ENCODE measurements at places on chromosomes 11 and 22.

DNA sequence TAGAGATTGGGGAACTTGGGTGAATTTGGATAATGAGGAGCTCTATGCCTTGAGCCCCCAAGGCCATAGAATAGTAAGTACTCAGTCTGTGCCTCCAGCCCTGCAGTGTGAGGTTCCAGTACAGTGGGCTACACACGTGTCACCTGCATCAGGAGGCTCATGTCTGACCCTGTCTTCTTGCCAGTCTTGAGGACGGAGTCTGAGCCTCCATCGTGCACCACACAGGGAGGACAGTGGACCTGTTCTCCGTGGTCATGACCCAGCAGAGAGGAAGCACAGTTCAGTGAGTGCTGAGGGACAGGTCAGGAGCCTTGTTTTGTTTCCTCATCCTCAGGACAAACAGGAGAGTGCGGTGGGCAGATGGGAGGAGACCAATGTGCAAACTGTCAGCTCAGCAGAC lies 30.8 kb downstream of the RPS13 start:
- H3K27ac ChIP-seq: no peak overlapping the region
- no peaks in the 10 kb centered on the region for H3K4me1 ChIP-seq
- DNase-seq: no peak
- no peaks in the 10 kb centered on the region for H3K36me3 ChIP-seq

GRCh38 chr11:8932564-8933180 lies at the start of gene C11orf16:
TSS of gene C11orf16 (minus strand) at chr11:8932947. CDS start at chr11:8932308, 639 bp downstream.
- no peaks in the 10 kb centered on the region for H3K4me1 ChIP-seq
- no peak within 1 kb of the TSS for H3K27ac ChIP-seq
- H3K4me3 ChIP-seq: no peak within 1 kb of the TSS
- no peaks in the 10 kb centered on the region for H3K27me3 ChIP-seq
- no peaks in the 10 kb centered on the region for H3K36me3 ChIP-seq

DNA sequence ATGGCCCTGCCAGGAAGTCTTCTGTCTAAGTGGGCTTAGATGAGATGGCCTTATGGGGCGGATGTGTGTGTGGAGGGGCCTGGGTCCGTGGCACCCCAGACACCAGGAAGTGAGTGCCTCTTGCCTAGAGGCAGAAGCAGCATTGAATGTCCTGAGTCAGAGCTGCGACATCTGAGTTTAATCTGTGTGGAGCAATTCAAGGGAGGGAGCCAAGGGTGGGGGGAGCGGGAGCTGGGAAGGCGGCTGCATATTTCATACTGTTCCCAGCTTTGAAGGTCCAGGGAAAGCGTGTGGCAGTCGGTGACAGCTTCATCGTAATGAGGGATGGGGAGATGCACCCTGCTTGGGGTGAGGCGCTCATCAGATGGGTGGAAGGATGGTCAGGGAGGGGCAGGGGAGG lies 73.5 kb upstream of the THY1 start:
- H3K36me3 ChIP-seq: no peaks in the 10 kb centered on the region
- H3K27me3 ChIP-seq: no peaks in the 10 kb centered on the region
- no peaks in the 10 kb centered on the region for H3K4me1 ChIP-seq
- H3K4me3 ChIP-seq: no peak overlapping the region

DNA sequence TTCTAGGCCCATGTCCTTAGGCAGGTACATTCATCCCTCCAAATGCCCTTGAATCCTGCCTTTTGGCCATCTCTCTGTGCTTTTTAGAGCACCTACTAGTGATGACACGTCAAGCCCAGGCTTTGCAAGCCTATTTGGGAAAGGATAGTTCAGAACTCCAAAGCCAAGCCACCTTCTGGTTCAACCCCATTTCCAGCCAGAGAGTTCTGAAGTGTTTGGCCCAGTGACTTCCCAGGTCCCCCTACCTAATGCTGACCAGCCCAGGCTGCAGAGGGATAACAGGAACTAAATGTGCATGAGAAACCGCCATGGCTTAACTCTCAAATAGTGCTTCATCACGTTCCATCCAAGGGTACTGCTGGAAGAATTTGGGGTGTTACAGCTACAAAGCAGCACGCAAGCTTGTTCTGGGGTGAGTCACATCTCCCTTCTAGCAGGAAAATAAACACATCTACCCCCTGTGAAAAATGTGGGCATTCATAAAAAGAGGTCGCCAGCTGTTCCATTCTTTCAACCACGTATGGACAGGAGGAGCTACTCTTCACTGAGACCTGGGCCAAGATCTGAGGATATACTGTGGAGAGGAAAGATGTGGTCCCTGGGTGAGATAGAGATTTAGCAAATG lies 2.0 kb upstream of the FXYD6 start:
- no peak overlapping the region for H3K4me3 ChIP-seq
- DNase-seq: no peak
- no peaks in the 10 kb centered on the region for H3K4me1 ChIP-seq
- H3K27ac ChIP-seq: no peak overlapping the region
- H3K27me3 ChIP-seq: peaks cover 13% of the 10 kb centered on the region

DNA sequence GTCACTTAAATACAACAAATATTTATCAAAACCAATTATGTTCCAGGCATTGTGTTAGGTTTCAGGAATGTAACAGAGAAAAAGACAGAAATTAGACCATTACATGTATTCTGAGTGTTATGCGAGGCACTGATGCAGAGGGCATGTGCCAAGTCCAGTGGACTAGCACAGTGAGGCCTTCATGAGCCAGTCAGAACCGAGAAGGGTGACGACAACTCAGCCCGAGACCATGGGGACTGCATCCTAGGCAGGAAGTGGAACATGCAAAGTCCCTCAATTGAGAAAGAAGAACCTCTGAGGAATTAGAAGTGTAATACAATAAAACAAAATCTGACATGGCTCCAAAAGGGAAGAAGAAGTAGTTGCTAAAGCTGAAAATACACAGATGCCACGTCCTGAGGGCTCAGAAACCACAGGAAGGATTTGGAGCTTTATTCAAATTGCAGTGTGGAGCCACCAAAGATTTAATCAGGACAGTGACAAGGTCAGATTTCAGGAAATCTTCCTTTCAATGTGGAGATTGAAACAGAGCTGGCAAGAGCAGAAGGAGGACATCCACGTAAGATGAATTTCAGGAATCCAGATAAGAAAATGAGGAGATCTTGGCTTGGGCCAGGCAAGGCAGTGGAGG lies 529.6 kb downstream of the NTM start:
- no peaks in the 10 kb centered on the region for H3K4me1 ChIP-seq
- H3K27me3 ChIP-seq: no peaks in the 10 kb centered on the region
- no peak overlapping the region for H3K27ac ChIP-seq
- H3K36me3 ChIP-seq: no peaks in the 10 kb centered on the region

- H3K36me3 ChIP-seq: no peaks in the 10 kb centered on the region
- H3K27me3 ChIP-seq: no peaks in the 10 kb centered on the region
- H3K4me3 ChIP-seq: peak overlapping the region; percentile 52
- DNase-seq: no peak
- peaks cover 15% of the 10 kb centered on the region for H3K4me1 ChIP-seq
These were observed 724 bp upstream of the RASGRP2 start for GRCh38 chr11:64744544-64745188.

- no peak overlapping the region for H3K27ac ChIP-seq
- no peaks in the 10 kb centered on the region for H3K27me3 ChIP-seq
- no peak overlapping the region for H3K4me3 ChIP-seq
- no peaks in the 10 kb centered on the region for H3K4me1 ChIP-seq
These were observed 125.6 kb upstream of the CSNK2A3 start for GRCh38 chr11:11478687-11479086.

DNA sequence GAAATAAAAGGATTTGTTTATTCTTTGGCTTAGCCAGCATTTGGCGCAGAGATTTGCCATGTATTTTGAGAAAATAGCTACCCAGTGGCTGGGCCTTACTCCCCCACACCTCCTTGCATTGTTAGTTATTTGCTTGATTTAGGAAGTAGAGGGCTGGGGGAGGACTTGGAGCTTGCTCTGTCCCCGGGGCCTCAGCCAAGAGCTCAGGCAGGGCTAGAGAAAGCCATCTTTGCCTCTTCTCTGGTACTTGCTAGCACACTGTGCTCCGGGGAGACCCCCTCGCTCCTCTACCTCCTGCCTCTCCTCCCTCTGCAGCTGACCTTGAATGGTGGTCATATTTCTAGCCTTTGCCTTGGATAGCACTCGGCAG lies 93.0 kb downstream of the SCN3B start:
- peaks cover 7% of the 10 kb centered on the region for H3K4me1 ChIP-seq
- DNase-seq: no peak
- no peak overlapping the region for H3K4me3 ChIP-seq
- peak overlapping the region; percentile 82 for H3K27ac ChIP-seq

DNA sequence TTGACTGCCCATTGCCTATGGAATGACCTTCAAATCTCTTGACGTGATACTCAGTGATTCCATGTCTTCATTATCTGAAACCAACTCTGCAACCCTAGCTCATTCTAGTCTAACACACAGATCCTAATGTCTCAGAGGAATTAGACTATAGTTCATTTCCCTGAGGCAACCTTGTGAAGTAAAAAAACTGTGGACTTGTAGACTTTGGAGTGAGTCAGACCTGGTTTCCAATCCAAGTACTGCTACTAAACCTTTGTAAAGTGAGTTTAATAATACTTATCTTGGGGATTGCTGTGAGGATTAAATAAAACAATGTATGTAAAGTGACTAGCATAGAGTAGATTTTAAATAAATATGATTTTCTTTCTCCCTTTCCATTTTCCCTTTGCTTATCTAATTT lies 226.1 kb downstream of the BLID start:
- H3K27ac ChIP-seq: no peak overlapping the region
- DNase-seq: no peak
- no peaks in the 10 kb centered on the region for H3K36me3 ChIP-seq
- no peak overlapping the region for H3K4me3 ChIP-seq
- H3K27me3 ChIP-seq: no peaks in the 10 kb centered on the region

DNA sequence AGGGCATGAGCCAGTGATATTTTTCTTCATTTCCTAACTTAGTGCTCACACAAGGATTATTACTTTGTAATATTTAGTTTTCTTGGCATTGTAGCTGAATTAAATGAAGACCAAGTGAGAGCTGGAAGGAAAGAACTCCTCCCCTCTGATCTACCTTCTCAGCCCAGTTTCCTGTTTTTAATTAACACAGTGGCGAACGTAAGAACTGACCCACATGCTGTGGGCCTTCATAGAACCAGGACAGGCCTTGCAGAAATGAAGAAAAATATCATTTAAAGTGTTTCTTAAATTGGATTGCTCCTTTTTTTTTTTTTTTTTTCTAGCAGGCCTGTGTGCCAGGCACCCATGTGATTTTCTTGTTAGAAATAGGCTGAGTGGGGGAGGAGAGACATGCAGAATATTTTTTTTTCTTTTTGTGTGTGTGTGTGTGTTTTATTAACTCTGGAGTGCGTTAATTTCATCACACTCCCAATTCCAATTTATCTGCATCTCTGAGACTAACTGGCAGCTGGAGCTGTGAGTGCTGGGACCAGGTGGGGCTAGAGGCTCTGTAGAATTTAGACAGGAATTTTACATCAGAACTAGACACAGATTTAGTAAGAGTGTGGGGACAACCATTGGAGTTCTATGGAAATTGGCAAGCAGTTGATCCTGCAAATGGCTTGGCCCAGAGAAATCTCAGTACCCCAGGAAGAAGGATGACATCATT lies 320.5 kb downstream of the DDX10 start:
- no peak overlapping the region for H3K4me3 ChIP-seq
- H3K27me3 ChIP-seq: no peaks in the 10 kb centered on the region
- H3K36me3 ChIP-seq: no peaks in the 10 kb centered on the region
- DNase-seq: no peak
- no peak overlapping the region for H3K27ac ChIP-seq

DNA sequence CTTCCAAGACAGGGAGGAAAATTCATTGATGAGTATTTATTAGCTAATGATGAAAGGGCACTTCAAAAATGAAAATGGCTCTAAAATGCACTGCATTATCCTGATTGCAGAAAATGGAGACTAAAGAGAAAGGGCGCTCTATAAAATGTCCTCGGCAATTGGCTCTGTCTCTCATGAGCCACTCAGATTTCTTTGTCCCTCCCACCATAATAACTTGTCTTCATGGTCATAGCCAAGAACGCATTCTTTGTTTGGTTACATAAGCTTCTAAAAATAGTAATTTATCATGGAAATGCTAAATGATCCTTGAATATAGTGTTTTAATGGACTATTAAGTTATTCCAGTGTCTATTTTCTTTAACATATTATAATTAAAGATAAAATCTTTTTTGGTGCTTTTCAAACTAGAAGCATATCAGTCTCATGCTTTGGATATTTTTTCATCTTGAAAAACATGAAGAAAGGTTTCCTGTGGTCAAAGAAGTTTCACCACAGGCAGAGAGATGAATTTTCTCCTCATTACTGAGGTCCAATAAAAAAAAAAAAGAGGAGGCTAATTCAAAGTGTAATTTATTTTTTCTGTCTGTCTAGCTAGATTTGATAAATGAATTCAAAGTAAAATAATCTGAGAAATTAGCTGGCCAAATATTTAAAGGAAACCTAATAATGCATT lies 238.1 kb upstream of the BLID start:
- H3K4me3 ChIP-seq: peak overlapping the region; percentile 12
- H3K27ac ChIP-seq: no peak overlapping the region
- H3K27me3 ChIP-seq: no peaks in the 10 kb centered on the region
- no peak for DNase-seq

GRCh38 chr11:134405436-134405835 lies 6.6 kb downstream of the B3GAT1 start:
- DNase-seq: no peak
- H3K27me3 ChIP-seq: peaks cover 11% of the 10 kb centered on the region
- no peaks in the 10 kb centered on the region for H3K36me3 ChIP-seq
- no peak overlapping the region for H3K27ac ChIP-seq

DNA sequence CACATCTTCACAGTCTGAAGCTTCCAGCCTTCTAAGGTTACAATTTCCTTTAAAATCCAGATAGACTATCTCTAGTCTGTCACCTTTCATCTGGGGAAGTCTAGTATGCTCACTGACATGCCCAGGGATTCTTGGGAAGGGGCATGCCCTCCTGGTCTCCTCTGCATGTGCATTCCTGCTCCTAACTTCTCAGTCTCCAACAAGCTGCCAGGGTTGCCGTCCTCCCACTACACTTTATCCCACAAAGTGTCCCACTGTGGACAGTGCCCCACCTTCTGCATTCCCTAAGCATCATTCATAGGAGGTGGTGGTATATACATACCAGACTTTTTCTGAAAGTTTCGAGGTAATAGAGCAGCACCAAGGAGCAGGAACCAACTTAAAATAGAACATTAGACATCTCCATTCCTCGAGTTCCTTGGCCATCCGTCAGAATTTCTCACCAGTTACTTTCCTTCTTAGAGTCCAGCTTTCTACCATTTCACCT lies 28.7 kb downstream of the EIF3F start:
- H3K4me3 ChIP-seq: no peak overlapping the region
- no peaks in the 10 kb centered on the region for H3K36me3 ChIP-seq
- no peaks in the 10 kb centered on the region for H3K27me3 ChIP-seq
- H3K4me1 ChIP-seq: no peaks in the 10 kb centered on the region

GRCh38 chr22:42340150-42340549 lies 69.7 kb upstream of the TCF20 start:
- H3K4me1 ChIP-seq: peaks cover 5% of the 10 kb centered on the region
- H3K27ac ChIP-seq: no peak overlapping the region
- no peak overlapping the region for H3K4me3 ChIP-seq
- DNase-seq: no peak
- no peaks in the 10 kb centered on the region for H3K36me3 ChIP-seq

- no peaks in the 10 kb centered on the region for H3K27me3 ChIP-seq
- no peaks in the 10 kb centered on the region for H3K36me3 ChIP-seq
- no peak overlapping the region for H3K4me3 ChIP-seq
- DNase-seq: no peak
- H3K4me1 ChIP-seq: no peaks in the 10 kb centered on the region
These were observed 19.8 kb downstream of the SLCO2B1 start for GRCh38 chr11:75170516-75171201.

GRCh38 chr11:33373636-33374035 lies 116.5 kb downstream of the HIPK3 start:
- no peaks in the 10 kb centered on the region for H3K36me3 ChIP-seq
- no peak overlapping the region for H3K4me3 ChIP-seq
- H3K27ac ChIP-seq: no peak overlapping the region
- no peaks in the 10 kb centered on the region for H3K27me3 ChIP-seq
- no peaks in the 10 kb centered on the region for H3K4me1 ChIP-seq

- H3K27me3 ChIP-seq: no peaks in the 10 kb centered on the region
- DNase-seq: no peak
These were observed 50.9 kb downstream of the SLC25A17 start for GRCh38 chr22:40768206-40768605.

Data from breast epithelium (tissue), 4 donors.